Stimulated activated CD4-positive, alpha-beta T cell treated with anti-CD3 and anti-CD28 coated beads, Interleukin-1b, Interleukin-23, amount 100 ng/mL, for 4 hours (primary cell): ENCODE measurements at places on chromosomes 6 and 20.

DNA sequence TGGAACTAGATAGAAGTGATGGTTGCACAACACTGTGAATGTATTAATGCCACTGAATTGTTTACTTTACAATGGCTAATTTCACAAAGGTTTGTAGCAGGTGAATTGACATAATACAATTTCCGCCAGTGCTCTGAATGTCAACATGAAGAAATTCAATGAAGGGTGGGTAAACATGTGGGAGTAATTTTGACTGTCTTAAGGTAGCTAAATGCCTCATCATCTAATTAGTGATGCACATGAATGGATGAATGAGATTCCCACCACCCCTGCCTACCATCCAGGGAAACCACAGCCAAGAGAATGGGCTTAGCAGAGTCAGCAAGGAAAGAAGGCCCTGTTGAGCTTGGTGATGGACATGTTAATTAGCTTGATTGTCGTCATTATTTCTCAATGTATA lies 275.3 kb downstream of the ALDH8A1 start:
- no peak for DNase-seq

GRCh38 chr6:127120787-127121636 lies 2.5 kb downstream of the RSPO3 start:
- peak; percentile 58 for DNase-seq

- DNase-seq, result no peak
Measured at GRCh38 chr6:56424542-56425083, 177.2 kb upstream of the COL21A1 start.

DNA sequence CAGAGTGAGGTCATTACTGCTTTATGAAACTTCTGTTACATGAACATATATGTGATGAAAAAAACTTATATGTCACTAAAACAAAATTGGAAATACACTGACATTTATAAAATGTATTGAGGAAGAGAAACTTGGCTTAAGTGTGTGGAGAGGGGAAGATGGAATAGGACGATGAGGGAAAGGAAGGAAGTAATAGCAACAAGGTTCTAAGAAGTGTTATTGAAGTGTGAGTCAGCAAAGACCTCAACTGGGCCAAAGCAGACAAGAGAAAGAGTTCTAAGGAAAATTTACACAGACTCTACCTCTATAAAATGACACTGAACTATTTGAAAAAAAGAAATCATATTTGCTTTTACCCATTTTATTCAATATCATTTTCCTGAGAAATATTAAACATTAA lies 38.3 kb downstream of the SNX3 start:
- no peak for DNase-seq

DNA sequence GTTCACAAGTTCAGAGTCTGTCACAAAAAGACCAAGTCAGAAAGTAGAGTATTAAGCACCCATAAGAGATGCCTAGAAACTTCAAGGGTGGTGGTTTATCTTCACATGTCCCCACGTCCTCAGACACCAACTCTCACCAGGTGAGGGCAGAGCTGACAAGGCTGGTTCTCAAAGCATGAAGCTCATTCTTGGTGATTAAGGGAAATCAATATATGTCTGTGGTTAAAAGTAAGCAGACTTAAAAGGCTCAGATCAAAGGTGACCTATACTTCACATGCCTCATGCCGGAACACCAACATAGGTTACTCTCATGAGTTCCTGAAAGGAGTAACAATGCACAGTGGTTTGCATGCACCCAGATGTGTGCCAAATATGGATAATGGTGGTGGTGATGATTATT lies 27.0 kb downstream of the IL17A start:
- no peak for DNase-seq
